ENCODE measurements at places on chromosomes 11 and 22.

DNA sequence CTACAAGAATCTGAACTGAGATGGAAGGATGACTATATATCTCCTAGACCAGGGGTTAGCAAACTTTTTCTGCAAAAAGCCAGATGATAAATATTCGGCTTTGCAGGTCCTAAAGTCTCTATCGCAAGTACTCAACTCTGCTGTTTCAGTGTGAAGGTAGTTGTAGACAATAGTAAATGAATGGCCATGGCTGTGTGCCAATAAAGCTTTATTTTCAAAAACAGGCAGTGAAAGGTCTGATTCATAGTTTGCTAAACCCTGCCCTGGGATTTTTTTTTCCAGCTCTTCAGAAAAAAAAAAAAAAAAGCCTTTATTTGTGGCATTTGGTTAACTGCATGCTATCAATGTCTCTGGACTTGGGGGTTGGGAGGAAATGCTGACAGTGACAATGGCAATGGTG lies 37.5 kb downstream of the FAM227A start:
- no peak for DNase-seq

DNA sequence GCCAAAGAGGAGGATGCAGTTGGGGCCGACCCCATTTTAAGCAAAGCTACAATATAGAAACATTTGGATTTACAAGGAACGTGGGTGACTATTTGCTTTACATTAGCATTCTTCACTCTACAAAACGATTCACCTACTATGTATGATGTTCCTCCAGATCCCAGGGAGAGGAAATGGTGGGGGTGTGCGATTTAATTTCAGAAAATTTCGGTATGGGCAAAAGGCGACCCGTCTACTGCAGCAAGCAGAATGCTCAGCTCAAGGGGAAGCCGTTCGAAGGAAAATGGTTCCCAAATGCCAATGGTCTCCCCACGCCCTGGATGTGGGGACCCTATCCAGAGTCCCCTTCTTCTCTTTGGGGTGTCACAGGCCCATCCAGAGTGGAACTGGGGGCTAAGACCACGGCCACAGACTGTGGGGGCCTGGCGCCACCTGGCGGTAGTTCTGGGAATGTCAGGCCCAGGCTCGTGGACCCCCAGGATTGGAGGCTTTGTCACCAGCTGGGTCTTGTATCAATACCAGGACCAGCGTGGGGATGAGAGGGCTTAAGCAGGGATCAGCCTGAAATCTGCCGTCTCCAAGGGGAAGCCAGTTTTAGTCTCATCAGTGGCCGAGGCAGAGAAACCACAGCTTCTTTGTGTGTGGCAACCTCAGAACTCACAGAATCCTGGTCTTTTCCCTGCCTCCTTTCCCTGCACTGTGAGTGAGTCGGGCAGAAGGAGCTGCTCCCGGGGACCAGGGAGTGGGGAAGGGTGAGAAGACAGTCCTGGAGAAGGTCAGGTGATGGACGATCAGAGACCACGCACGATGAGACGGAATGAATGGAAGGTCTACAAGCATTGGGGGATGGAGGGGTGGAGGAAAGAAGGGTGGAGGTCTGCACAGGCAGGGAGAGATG lies 8.4 kb downstream of the LRRC10B start:
- peak; percentile 47 for DNase-seq

DNA sequence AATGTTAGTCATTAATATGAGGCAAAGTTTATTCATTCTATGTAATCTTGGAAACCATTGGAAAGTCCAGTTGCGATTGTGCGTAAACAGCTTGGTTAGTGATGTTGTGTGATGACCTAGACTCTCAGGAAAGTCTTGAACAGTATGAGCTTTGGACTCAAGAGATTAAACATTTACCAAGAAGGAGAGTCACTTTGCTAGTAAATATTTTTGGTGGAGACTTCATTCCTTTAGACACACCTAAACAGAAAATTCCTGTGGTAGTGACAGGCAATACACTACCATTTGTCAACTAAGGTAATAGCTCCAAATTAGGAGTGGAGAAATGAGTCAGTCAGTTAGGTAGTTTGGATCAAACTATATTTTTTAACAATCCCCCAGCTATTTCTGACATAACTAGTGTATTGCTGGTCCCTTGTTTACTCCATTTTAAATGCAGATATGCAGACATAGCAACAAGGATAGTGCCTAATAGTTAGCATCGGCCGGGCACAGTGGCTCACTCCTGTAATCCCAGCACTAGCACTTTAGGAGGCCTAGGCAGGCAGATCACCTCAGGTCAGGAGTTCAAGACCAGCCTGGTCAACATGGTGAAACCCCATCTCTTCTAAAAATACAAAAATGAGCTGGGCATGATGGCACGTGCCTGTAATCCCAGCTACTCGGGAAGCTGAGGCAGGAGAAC lies 89.3 kb downstream of the ARHGAP42 start:
- no peak for DNase-seq

DNA sequence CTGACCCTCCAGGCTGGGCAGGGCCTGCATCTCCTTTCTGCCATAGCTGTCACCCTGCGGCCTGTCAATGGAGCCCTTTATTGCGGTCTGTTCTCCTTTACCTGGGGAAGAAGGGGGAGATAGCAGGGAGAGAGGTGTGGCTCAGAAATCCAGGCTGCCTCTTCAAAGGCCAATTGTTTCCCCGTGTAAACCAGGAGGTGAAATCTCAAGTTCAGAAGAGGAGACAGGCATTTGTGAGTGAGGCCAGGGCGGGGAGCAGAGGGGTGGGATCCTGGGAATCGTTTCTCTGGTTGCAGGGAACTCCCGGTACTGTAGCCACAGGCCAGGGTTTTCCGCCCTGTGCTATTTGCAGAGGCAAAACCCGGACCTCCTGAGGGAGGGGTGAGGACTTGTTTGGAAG lies 9.1 kb downstream of the DCPS start:
- DNase-seq = no peak

DNA sequence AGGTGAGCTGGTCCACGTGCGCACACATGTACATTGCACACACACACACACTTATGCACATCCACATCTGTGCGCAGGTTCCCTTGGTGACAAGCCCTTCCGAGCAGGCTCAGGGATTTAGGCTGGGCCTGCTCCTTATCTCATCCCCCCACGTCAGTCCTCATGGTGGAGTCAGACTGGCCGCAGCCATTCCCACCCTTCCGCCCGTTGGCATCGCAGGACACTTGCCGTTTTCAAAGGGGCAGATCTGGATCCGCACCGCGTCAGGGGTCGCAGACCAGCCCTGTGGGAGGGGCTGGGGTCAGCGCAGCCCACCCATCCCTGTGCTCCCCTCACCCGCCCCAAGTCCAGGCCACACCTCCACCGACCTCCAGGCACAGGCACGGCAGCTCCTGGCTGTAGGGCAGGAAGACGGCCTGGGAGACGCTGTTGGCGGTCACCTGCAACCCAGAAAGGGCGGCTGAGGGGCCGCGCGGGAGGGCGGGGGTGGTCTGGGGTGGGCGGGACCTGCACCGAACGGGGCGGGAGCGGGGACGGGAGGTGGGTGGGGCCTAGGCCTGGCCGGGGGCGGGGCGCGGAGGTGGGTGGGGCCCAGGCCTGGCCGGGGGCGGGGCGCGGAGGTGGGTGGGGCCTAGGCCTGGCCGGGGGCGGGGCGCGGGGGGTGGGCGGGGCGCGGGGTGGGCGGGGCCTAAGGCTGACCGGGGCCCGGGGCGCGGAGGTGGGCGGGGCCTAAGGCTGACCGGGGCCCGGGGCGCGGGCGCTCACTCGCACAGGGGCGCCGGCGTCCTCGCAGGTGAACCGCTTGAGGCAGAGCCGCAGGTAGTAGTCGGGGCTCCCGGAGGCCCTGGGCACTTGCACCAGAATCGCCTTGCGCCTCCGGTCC lies 13.3 kb downstream of the IL17REL start:
- no peak for DNase-seq

GRCh38 chr11:134260503-134260902 lies 7.1 kb downstream of the ACAD8 start:
- no peak for DNase-seq

DNA sequence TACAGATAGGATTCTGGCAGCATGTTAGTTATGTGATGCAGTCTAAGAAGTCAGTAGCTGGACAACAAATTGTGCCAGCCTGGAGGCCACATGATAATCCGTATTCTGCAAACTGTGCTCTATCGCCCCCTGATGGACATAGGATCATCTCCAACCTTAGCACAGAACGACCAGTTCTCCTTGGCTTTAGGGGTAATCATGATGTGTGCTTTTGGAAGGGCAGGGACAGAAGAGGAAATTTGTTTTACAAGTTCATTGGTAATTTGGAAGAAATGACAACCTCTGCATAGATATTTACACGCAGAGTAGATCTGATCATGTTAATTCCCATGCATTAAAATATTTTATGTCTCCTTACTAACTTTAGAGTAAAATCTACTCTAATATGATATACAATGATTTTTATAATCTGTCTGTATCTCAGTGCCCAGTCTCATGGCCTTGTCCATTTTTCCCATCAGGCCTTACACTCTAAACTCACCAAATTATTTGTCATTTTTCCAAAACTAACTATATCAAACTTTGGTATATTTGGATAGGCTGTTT lies 12.1 kb downstream of the OR10D3 start:
- DNase-seq = peak; percentile 61

DNA sequence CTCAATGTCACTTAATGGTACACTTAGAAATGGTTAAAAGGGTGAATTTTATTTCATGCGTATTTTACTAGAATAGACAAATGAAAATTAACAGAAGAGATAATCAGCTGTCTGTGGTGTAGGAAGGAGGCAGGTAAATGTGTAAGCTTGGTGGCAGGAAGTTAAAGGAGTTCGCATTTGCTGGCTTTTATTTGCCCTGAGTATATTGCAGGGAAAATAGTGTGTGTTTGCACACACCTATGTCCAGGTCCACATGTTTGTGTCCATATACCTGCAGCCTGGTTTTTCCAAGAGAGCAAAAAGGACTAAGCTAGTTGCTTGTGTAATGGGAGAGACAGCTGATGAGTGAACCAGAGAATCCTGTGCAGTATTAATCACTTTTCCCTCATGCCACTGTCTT lies 16.0 kb downstream of the NTM start:
- DNase-seq = no peak

- no peak for DNase-seq
Measured at GRCh38 chr22:41003066-41003465, 51.9 kb downstream of the RBX1 start.

DNA sequence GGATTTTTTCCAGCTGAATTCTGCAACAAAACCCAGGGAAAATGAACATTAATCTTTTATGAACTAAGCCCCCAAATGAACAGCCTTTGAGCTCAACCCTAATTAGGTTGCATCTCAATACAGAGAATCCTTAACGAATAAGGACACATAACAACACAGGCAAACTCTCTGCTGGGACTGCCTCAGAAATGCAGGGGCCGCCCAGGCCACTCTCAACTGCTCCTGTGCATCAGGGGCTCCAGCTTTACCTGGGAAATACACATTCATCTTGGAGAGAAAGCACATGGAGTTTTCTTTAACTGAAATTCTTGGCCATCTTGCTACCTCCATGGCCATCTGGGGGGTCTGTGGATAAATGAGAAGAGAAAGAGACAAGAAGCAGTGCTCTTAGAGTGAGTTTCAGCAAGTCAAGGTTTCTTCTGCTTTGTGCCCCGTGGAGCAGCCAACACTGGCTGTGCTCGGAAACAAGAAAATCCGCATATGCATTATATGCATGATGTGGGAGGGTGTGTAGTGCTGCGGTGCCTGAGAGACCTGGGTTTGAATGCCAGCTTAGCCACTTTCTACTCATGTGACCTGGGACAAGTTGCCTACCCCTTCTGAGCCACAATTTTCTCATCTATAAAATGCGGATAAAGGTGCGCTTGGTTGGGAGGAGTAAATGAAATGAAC lies 81.9 kb upstream of the RCN1 start:
- DNase-seq = no peak

DNA sequence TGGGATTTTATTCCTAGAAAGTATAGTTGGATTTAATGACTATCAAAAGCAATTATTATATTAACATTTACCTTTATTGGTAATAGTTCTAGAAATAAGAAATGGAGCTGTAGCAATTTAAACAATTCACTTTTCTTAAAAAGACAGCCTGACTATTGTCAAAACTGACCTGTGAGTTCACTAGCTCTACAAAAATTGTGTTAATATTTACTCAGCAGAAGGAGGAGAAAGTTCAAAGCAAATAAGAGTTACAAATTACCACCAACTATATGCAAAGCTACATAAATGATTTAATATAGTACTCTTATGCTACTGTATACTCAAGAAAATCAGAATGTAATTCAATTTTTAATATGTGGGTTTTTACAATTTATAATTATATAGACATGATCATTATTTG lies 310.0 kb downstream of the DCDC1 start:
- peak; percentile 85 for DNase-seq

DNA sequence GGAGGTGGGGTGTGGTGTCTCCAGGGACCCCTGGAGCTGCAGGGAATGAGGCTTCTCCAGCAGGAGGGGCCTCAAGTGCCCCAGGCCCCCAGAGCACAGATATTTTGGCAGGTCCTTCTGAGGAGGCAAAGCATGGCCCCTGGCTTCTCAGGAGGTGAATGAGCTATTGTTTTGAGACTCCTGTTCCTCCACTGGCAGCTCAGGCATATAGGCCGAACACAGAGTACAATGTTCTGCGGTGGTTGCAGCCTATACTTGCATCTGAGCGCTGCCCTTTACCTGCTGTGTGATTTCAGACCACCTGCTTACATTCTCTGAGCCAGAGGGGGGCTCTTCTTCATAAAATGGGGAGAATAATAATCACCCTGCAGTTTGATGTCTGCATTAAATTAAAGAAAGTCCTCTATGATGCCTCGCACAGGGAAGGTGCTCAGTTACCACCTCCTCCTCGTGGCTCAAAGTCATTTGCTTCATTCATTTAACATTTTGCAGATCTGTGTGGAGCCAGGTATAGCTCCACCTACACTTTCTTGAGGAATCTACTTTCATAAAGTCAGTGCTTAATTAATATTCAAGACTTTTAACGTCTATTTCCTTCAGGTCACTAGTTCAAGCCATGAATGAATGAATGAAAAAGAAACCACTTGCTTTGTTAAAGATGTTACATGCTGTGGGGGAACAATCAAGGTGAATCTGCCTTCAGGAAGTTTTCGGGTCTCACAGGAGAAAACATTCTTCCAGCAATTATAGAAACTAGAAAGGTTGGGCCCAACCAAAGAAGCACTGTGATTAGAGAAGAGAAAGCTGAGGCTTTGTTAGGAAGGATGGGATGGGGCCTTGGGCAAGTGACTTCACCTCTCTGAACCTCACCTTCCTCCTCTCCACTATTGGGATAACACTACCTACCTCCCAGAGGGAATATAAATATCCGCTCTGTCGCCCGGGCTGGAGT lies 68.4 kb downstream of the ADAMTS15 start:
- no peak for DNase-seq

DNA sequence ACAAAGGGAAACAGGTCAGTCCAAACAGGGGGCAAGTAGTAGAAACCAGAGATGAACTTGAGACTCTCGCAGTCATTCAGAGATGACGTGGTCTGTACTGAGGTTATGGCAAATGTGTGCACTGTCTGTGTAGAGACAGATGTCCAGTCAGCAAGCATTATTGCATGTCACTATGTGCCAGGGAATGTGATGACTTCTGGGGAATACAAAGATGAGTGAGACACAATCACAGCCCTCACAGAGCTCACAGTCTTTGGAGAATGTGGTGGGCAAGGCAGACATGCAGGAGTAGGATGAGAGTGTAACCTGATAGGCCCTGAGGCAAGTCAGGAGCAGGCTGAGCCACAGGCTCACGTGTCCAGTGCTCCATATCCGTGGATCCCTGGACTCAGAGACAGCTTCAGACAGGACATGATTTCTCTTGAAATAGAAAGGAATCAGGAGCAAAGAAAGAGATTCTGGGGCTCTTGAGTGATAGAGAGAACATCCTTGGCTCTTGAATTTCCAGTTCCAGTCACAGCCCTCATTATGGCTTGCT lies 550.7 kb downstream of the ETS1 start:
- DNase-seq = no peak

- peak; percentile 11 for DNase-seq
Measured at GRCh38 chr11:29282088-29282487, 734.7 kb downstream of the KCNA4 start.

- DNase-seq = peak; percentile 68
Measured at GRCh38 chr11:20011307-20011951, 148.8 kb downstream of the DBX1 start.
